ENCODE measurements at places on chromosomes 11 and 22.

DNA sequence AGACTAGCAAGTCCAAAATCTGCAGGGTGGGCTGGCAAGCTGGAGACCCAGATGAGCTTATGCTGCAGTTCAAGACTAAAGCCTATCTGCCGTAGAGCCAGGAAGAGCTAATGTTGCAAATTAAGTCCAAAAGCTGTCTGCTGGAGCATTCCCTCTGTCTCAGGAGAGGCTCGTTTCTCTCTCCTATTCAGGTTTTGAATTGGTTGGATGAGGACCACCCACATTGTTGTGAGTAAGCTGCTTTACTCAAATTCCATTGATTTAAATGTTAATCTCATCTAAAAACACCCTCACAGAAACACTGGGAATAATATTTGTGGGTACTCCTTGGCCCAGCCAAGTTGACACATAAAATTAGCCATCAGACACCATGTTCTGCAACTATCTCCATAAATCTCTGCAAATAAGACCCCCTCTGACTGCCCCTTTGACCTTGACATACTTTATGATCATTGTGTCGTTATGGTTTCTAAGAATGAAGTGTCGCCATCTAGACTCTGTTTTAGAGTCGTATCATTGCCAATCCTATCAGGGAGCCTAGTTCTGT lies 16.8 kb upstream of the CUL5 start:
- DNase-seq: no peak

- no peak for DNase-seq
Observed at GRCh38 chr22:37176464-37177061, 11.5 kb downstream of the C1QTNF6 start.

- no peak for DNase-seq
Observed at GRCh38 chr22:24526191-24526590, 28.7 kb downstream of the GUCD1 start.

- DNase-seq: no peak
Observed at GRCh38 chr22:25627271-25627852, 62.9 kb downstream of the GRK3 start.

- DNase-seq: no peak
Observed at GRCh38 chr11:73342633-73343032, 33.6 kb upstream of the RELT start.

- DNase-seq: no peak
Observed at GRCh38 chr11:2804189-2804588, 81.4 kb downstream of the CDKN1C start.

DNA sequence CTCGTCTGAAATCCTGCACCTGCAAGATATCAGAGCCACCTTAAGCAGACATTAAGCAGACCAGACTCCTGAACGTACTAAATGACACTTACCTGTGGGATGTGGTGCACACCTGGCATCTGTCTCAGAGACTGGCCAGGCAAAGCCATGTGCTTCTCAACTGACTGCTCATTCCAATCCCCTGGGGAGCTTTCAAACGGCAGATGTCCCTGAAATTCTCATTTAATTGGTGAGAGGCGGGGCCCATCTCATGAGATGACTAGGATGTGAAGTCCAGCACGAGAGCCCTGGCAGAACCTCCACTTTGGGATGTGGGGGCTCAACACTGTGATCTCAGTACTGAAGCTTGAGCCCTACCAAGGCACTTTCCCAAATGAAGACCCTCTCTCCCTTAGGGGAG lies 84.9 kb upstream of the HMGXB4 start:
- no peak for DNase-seq

DNA sequence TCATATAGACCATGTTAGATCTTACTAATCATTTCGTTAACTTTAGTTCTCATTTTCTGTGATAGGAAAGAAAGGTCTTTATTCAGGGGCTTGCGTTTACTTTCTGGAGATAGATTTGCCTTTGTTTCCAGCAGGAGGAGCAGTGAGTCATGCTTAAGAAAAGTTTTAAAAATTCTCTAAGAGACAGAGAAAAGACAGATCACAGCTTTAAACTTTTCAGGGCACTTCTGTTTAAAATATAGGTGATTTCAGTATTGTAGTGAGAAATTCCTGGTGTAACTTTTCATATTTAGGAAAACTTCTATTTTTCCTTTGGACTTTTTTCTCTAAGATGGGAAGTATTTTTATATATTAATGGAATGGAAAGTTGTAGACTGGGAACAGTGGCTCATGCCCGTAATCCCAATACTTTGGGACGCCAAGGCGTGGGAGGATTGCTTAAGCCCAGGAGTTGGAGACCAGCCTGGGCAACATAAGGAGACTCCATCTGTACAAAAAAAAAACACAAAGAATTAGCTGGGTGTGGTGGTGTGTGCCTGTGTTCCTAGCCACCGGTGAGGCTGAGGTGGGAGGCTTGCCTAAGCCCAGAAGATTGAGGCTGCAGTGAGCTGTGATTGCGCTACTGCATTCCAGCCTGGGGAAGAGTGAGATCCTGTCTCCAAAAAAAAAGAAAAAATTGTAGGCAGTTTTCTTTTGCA lies 60.3 kb downstream of the ATXN10 start:
- DNase-seq: no peak

DNA sequence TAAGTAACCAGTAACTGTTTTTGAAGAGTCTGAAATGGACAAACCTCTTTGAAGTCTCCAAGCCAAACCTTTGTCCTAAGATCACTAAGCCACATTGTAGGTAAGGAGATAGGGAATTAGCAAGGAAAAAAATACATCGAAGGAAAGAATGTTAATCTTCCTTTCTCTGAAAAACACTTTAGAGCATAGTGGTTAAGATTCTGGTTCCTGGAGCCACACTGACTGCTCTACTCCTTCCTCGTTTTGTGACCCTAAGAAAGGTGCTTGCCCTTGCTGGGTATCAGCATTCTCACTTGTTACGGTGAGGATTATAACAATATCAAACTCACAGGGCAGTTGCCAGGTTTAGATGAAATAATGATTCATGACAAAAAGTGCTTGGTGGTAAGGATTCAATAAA lies 104.0 kb downstream of the SIK3 start:
- DNase-seq: no peak

DNA sequence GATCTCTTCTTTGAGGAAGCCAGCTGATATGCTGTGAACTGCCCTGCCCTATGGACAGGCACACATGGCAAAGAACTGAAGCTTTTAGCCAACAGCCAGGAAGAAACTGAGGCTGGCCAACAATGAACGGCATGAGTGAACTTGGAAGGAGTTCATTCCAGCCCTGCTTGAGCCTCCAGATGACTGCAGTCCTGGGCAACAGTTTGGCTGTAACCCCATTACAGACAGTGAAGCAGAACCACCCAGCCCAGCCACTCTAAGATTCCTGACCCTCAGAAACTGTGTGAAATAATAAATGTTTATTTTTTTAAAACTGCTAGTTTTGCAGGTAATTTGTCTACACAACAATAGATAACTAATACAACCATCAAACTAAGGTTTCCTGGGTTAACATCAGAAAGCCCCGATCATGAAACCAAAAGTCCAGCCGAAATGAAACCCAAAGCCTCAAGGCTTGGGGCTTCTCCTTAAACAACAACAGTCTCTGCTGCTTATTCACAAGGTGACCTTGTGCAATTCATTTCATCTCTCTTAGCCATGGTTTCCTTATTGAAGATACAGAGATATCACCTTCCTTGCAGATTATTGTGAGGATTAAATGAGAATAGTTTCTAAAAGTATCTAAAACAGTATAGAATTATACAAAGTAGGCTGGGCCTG lies 31.4 kb downstream of the PAK1 start:
- no peak for DNase-seq

DNA sequence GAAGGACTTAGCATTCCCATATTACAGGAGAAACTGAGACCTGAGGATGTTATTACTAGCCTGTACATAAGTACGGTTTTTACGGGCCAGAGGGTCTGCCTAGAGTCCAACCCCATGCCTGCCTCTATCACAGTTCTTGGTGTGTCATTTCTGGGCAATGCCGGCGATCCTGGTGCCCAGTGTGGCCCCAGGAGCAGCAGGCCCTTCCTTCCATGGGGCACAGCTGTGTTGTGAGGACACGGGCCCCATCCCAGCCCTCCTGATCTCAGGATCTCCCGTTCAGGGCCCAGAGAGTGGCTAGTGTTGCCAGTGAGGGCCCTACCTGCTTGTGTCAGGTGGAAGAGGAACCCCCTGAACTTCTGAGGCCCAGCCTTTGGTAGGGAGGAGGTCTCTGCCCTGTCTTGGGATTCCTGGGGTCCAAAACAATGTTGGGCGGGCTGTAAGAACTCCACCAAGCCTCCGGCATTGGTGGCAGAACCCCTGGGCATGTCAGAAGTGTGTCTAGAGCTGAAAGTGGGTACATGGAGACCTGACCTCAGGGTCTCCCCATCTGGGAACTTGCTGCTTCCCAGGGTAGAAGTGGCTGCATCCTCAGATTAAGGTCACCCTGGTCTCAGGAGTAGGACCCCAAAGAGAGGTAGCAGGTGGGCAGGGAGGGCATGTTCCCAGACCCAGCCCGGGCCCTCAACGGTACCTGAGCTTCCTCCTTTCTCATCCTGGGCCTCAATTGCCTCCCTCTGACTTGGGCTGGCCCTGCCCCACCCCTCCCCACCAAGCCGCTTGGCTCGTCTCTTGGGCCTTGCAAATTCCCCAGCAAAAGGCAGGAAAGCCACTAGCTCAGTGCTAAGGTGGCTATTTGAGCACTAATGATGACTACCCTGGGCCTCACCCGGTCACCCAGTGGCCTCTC lies 74.6 kb upstream of the KCNQ1OT1 start:
- no peak for DNase-seq

DNA sequence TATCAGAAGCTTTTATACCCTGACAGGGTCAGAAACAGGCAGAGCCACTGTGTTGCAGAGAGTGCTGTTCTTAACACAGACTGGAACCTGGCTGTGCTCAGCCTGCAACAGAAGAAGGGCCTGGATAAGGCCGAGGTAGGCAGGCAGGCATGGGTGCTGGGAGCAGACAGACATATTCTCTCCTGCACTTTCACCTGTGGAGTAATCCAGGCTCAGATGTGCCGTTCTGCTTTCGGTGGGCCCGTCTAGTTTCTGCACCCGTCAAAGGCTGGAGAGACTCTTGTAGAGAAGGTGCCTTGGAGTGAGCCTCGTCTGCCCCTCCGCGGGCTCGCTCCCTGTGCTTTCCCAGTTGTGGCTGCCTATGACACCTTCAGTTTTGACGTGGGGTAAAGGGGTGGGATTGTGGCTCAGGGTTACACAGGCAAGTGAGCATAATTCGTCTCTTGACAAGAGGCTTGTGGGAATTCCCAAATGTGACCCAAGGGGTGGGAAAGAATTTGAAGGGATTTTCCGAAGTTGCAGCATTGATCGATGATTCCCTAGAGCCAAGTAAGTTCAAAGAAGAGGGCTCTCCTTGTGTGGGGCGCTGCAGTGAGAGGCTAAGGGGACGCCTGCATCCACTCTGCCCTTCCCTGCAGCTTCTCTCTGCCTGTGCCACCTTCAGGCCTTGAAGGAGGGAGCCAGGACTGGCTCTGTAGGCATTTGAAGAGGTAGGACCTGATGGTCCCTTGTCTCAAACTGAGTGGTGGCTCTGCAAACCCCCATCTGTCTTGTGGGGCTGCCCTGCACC lies 16.2 kb upstream of the ST3GAL4 start:
- no peak for DNase-seq

- no peak for DNase-seq
Observed at GRCh38 chr11:35056391-35057093, 82.4 kb upstream of the CD44 start.

Data from NCI-H1436 treated with DMSO at 0.1 percent for 48 hours (cell line).